Renal cortical epithelial cell (primary cell): ENCODE measurements at places on chromosomes 4 and X. TPM values are rescaled to one million over a fixed set of nuclear protein-coding genes. Genes with fewer than 3 reads are reported as not detected.

DNA sequence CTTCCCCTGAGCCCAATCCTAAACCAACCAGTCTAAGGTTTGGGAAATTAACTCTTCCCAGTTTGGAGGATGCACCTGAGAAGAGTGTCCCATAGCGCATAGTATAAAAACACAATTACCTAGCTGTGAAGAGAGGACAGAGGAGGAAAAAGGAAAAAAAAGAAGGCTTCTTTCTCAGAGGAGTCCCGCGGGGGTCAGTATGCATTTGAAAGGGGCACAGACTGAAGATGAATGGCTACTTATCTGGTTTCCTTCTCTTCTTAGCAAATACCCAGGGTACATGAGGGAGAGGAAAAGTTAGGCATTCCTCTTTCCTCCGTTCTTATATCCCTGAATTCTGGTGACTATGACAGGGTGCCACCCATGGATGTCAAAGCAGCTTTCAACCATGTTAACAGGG, 96.9 kb downstream of the TMEM47 start:
- DNase-seq, result no peak

- DNase-seq, result peak; percentile 38
Measured at GRCh38 chr4:172546782-172547181, 621.8 kb upstream of the GALNT7 start.

- no peak for DNase-seq
Measured at GRCh38 chr4:40627540-40627939, 2.1 kb downstream of the RBM47 start.

GRCh38 chrX:37871626-37872302, 24.4 kb upstream of the DYNLT3 start:
- peak; percentile 76 for DNase-seq

GRCh38 chrX:810186-810585, 179.6 kb downstream of the SHOX start:
- no peak for DNase-seq

DNA sequence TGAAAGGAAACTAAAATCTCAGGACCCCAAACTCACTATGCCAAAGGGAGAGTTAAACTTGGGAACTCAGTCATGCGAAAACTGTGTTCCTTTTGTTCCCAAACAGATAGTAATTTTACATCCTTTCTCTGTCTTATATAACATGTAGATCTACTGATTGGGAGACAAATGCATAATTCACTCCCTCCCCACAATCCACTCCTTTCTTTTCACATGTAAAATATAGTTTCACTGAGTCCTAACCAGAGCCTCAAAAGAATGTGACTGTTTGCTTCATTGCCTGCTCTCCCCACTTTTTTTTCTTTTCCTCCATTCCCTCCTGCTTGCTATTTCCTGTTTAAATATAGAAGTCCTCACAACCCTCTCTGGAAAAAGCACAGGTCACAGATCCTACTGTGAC, 699.3 kb upstream of the ADGRL3 start:
- no peak for DNase-seq

DNA sequence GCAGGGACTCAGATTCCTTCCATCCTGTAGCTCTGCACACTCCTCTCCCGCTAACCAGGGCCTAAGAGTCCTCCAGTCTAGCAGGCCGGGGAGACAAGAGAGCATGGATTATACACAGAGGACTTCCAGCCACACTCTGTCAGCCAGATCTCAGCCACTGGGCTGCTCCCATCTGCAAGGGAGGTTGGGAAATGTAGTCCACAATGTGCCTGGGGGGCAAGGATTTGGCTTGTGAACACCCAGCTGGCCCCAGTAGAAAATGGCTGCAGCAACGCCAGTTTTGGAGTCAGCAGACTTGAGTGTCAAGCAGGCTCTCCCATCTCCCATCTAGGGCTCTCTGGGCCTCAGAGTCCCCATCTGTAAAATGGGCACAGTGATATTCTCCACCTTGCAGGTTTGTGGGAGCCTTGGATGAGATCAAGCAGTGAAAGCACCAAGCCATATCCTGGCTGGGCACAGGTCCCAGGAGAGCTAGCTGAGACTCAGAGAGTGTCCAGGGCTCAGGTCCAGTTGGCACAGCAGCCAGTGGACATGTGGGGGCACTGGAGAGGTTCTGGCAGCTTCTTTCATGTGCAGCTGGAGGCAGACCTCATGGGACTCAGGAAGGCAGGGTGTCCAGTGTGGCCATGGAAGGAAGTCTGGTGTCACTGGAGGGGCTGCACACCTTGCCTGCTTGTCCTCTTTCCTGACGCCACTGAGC, 14.6 kb downstream of the PSAPL1 start:
- no peak for DNase-seq

DNA sequence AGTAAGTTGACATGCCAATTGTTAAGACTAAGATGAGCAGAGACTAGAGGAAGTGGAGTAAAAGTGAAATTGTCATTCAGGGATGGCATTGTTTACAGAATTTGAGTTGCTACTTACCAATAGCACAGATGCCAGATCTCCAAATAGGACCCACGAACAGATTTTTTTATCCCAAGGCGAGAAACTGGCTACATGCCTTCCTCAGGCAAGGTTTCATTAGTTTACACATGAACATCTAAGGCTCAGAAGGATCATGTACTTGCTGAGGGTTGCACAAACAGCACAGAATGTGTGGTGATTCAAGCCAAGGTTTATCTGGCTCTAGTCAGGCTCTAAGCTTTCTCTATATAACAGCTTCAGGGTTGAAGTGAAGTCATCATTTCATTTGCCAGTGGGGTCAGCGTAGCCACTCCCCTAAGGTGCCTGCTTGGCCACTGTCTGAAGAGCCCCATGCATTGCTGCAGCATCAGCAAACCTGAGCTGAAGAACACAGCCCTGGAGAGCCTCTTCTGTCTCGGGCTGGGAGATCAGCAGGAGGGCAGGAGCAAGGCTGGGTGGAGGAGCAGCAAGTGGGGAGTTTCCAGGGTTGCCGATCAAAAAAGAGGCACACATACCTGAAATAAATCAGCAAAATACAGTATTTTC, 193.0 kb upstream of the LCORL start:
- DNase-seq, result no peak

PROM1 gene
- total RNA-seq, result 61.6 and 98.4 TPM in 2 replicates

ZNF280C gene
- total RNA-seq, result 2.6 and 6.0 TPM in 2 replicates

GAGE13 gene
- not detected in 2 replicates for total RNA-seq

PLP1 gene
- total RNA-seq, result 0.17 TPM in 1 of 2 replicates, not detected in the other

C4orf54 gene
- 0.05 TPM in 1 of 2 replicates, not detected in the other for total RNA-seq

ZNF157 gene
- total RNA-seq, result 0.17 and 0.65 TPM in 2 replicates
